Body of pancreas (tissue), 4 donors: ENCODE measurements at places on chromosomes 2 and 18.

DNA sequence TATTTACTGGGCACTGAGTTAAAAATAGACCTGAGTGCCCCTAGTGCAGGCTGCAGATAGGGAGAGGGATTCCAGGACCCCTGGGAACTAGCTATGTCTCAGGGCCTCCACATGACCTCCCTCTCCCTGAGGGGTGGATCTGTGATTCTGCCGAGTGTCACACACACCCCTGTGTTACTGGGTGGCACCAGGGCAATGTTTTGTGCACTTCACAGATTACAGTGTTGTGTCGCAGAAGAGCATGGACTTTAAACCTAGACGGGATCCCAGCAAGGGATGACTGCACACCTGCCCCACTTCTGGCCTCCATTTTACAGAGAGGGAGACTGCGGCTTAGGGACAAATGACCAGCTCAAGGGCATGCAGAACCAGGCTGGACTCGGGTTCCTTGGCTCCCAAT, 65.6 kb downstream of the ZFP36L2 start:
- no peak for DNase-seq

DNA sequence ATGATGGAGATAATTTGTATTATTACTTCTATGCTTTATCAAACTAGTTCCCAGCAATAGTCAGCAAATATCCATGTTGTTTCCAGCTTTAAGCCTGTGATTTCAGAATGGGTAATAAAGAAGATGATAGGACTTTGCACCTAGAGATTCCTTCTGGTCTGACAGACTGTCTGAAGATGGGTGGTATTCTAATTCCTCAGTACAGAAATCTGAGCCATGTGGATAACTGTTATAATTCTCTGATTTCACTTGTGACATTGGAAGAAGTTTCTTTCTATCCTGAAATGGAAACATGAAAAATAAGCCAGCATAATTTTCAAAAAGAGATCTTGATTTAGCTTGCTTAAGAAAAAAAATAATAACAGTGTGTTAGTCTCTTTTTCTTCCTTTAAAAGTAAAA, 130.1 kb downstream of the ZNF804A start:
- DNase-seq, result no peak

GRCh38 chr2:50066873-50067272, 912.6 kb upstream of the FSHR start:
- no peak for DNase-seq

DNA sequence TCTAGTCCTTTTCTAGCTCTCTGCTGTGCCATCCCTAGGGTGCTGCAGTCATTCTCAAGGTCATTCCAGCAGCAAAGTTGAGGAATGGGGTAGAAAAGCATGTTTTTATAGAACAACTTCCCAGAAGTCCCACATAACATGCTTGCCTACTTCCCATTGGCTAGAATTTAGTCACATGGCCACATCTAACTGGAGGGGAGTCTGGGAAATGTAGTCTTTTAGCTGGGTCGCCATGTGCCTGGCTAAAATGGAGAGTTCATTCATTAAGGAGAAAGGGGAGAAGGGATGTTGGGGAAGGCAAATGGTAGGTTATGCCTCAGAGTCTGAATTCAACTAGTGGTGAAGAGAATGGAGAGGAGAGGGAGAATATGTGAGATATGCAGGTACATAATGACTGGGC, 85.7 kb downstream of the SLC4A3 start:
- no peak for DNase-seq

GRCh38 chr2:11154016-11154922, 998 bp upstream of the SLC66A3 start:
- no peak for DNase-seq

GRCh38 chr18:9101730-9102507, 580 bp upstream of the NDUFV2 start:
- DNase-seq, result peak; percentile 33

- no peak for DNase-seq
These were observed 1.2 kb upstream of the TANC1 start for GRCh38 chr2:158967114-158967730.

GRCh38 chr2:221104361-221104811, 467.7 kb downstream of the EPHA4 start:
- DNase-seq, result peak; percentile 25
